Gastrocnemius medialis (tissue), 4 donors: ENCODE measurements at places on chromosomes 3 and 15.

DNA sequence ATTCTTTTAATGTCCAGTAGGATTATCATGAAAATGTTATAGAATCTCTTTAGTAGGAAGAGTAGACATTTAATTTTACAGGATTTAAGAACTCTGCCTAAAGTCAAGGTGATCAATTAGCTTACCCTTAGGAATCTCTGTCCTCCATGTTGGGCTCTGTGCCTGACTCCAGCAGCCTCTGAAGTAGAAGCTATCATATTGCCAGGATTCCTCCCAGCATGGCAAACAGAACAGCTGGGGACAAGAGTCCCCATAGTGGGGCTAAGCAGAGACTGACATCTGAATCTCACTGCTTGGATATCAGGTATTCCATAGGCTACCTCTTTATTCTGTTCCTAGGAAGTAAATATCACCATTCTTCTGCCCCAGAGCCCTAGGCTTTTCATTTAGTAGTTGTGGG, 1.5 kb downstream of the SLC15A2 start:
- DNase-seq = no peak

- no peak for DNase-seq
Observed at GRCh38 chr15:60795889-60796288, 316.9 kb upstream of the ICE2 start.

DNA sequence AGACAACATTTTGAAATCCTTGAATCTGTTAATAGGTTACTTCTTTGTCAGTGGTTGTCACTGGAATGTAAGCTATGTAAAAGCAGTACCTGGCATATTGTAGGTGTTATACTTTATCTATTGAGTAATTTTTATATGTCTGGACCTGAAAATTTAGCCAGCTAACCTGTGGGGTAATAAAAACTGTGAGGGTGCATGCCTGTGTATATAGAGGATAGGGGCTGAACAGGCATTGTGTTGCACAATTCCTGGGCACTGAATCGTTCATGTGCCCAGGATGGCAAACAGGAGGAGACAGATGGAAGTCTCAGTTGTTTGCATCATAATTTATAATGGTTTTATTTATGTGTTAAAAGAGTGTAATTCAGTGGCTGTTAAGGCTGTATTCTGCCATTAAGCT, 67.1 kb downstream of the ARMC8 start:
- DNase-seq = no peak

DNA sequence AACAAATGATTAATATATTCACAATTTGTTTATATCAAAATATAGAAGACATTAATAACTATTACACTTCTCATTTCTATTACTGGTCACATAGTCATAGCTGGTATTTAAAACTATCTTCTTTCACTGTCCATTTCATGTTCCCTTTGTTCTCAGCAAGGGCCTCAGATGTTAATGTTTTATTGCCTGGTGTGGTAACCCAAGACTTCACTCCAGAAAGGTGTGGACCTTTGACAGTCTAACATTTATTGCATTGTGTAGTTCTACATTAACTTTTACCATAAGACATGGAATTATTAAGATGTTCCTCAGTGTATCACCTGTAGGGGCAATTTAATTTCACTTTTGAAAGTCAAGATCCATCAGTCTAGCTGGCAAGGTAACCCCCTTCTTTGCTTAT, 691.3 kb downstream of the SQOR start:
- no peak for DNase-seq

GRCh38 chr15:95304947-95305400, 1025.5 kb upstream of the NR2F2 start:
- DNase-seq = no peak

GRCh38 chr3:164004205-164004604, 1074.1 kb downstream of the SI start:
- DNase-seq = no peak

GRCh38 chr15:62558640-62559380, 393.7 kb upstream of the C2CD4B start:
- no peak for DNase-seq

DNA sequence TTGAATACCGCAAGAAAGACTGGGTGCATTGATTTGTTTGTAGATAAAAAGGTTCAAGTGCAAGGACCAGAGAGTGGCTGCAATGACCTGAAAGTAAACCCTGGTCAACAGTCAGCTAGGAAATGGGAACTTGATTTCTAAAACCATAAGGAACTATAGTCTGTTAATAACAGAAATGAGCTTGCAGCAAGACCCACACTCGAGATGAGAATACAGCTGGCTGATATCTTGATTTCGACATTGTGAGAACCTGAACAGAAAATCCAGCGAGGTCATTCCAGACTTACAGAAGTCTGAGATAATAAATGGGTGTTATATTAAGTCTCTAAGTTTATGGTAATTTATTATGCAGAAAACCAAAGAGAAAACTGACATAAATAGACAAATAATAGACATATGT, 177.3 kb downstream of the NFKBIZ start:
- DNase-seq = no peak

DNA sequence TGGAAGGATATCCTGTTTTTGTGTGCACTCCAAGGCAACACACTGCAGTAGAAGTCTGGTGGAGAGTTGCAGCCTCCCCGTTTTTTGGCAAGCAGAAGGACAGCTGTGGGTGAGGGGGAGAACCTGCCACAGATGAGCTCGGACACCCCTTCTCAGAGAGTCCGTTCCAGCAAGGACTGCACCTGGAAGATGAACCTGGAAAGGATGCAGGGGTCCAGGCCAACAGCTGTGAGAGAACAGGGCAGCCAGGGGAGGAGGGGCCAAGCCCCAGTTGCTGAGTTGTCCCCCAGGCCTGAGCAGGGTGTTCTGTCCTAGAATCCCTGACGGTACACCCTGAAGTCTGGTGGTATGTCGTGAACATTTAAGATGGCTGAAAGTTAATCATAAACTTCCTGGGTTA, 30.2 kb downstream of the ZXDC start:
- no peak for DNase-seq

DNA sequence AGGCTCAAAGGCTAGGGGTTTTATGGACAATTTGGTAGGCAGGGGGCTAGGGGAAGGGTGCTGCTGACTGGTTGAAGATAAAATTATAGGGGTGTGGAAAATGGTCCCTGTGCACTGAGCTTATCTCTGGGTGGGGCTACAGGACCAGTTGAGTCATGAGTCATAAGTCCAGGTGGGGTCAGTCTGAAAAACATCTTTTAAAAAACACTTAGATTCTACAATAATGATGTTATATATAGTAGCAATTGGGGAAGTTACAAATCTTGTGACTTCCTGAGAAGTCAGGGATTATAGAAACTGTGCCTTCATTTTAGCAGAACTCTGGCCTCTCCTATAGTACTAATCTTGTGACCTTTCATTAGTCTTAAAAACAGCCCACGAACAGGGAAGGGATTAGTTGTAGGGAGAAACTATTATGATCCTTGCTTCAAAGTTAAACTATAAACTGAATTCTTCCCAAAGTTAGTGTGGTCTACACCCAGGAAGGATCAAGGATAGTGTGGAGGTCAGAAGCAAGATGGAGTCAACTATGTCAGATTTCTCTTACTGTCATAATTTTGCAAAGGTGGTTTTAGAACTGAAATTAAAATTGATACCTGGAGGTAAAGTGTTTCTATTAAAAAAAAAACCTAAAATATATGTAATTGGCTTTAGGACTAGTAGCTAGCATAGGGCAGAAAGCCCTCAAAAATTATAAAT, 130.1 kb downstream of the P2RY1 start:
- DNase-seq = no peak
